CD4-positive, alpha-beta T cell treated with Interleukin-10 for 1 hour (primary cell): ENCODE measurements at places on chromosomes 5 and 9.

DNA sequence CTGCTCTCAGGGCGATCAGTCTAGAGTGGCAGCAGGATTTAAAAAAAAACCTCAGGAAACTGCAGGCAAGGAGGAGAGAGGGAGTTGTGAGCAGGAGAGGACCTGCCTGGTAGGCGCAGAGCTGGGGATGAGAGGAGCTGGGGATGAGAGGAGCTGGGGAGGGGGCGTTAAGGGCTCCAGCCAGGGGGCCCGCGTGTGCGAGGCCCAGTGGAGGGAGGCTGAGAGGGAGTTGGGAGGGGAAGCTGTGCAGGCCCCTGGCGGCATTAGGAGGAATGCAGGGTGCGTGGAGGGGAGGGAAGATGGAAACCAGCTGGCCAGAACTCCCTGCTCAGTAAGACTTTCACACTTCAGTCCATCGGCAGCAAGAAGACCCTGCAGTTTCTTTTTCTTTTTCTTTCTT lies 45.2 kb upstream of the HMCN2 start:
- no peak for DNase-seq

DNA sequence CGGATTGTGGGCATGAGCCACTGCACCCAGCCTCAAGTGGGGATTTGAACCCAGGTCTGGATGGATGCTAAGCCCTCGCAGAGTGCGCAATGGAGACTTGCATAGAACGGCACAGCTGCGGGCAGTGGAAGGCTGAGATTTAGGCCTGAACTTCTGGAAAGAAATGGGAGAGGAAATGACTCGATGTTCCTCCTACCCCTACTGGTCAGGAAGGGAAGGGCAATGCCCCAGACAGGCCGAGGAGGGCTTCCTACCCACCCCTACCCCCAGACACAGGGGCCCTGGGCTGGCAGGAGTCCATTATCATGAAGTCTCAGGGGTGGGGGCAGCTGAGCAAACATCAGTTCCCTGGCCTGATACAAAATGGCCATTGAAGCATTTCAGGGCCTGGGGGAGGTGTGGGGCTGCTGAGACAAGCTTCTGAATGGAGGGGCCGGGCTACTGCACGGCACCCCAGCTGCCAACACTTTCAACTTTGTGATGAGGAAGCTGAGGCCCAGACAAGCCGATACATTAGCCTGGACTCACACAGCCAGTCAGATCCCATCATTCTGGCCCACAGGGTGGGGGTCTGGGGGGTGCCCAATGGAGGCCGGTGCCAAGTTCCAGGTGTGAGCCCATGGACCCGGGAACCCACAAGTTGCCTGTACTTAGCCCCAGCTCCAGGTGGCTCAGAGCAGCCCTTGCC lies 13.5 kb upstream of the WDR38 start:
- no peak for DNase-seq

DNA sequence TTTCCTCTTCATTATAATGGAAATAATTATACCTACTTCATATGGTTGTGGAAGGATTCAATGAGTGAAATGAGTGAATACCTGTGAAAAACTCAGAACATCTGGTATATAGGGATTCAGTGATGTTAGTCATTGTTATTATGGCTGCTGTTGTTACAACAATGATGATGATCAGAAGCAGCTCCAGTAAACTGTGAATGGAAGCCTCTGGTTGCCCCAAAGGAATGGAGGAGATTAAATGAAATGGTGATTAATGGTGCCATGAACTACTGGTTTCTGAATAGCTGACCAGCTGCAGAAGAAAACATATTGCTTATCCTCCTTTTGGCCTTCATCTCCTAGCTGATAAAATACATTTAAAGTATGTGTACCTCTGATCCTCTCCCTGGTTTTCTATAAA lies 372.0 kb downstream of the ARHGEF28 start:
- DNase-seq, result no peak

DNA sequence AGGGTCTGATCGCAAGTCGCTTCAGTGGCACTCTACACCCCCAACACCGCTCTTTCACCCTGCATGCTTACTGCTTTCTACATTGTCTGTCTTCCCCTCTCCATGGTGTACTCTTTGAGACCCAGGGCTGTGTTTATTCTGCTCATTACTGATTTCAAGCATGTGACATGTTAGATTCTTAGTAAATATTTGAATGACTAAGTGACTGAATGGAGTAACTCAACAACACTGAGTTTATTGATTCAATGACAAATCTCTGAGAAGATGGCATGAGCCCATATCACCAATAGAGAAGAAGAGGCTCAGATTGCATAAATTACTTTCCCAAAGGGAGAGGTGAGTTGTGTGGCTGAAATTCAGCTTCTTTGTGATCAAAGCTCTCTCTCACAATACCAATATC lies 89.7 kb upstream of the OSMR start:
- DNase-seq, result no peak

- no peak for DNase-seq
Measured at GRCh38 chr5:4817767-4818166, 322.4 kb upstream of the ADAMTS16 start.

DNA sequence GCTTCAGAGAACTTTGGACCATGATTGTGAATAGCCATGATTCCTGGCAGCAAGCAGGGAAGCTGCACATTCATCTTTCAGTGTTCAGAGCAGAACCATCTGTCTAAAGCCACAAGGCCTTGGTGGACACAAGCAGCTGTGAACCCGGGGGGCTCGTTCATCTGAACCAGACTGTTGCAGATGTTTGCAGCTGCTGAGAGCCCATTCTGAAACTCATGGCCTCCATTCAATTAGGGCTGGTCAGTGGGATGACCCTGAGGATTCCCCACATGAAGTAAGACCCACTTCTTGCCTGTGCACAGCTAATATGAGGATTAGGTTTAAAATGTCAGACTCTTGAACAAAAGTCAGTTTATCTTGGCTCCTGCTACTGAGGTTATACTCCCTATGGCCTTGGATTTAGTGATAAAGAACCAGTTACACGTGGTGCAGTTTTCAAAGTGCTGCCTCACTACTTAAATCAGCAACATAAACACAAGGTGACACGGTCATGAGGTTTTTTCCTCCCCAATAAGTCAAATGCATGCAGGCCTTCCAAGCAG lies 109.8 kb upstream of the IFNK start:
- no peak for DNase-seq

- no peak for DNase-seq
Measured at GRCh38 chr9:83271665-83272071, 208.7 kb upstream of the RASEF start.

DNA sequence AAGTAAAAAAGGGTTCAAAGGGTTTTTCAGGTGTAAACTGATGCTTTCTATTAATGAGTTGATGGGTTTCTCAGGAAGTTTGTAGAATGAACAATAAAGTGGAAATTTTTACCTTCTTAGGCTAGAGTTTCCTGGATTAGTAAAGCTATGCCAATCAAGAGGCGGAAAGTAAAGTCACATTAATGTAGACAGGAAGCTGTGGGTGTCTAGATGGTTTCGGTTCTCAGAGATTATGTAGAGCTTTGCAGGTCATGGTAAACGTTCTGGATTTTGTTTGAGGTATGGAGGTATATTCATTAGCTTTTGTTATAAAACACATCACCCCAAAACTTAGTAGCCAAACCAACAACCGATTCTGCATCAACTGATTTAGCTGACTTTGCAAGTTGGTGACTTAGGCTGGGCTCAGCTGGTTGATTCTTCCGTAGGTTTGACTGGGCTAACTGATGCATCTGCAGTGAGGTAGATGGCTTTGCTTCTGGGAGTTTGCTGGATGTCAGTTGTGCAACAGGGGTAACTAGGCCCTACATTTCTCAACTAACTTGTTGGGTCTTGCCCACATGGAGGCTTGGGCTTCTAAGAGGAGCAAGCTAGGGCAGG lies 273.8 kb downstream of the MSX2 start:
- DNase-seq, result peak; percentile 5

DNA sequence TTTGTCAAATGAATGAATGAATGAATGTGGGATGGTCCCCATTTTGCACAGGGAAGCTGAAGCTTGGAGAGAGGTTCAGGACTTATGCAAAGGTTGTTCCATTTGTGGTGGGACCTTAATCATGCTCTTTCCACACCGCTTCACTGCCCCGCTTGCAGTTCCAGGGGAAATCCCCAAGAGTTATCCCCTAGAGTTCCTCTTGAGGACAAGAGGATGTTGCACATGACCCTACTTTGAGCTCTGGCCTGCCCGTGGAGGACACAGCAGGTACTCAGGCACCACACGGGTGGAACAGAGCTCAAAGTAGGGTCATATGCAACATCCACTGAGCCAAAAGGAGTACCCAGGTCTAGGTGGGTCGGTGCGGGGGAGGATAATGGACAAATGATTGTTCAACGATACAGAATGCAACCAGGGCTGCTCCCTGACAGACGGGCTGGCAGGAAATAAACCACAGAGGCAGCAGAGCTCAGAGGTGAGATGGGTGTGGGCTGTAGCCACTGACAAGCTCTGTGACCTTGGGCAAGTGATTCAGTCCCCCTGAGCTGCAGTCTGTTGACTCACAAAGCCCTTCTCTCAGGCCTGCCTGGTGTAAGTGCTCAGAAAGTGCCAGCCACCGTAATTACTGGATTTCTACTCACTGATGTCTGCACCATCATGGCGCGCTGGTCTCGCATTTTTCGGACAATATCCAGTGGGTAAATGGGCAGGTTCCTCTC lies 60.3 kb upstream of the EPB41L4B start:
- DNase-seq, result no peak

DNA sequence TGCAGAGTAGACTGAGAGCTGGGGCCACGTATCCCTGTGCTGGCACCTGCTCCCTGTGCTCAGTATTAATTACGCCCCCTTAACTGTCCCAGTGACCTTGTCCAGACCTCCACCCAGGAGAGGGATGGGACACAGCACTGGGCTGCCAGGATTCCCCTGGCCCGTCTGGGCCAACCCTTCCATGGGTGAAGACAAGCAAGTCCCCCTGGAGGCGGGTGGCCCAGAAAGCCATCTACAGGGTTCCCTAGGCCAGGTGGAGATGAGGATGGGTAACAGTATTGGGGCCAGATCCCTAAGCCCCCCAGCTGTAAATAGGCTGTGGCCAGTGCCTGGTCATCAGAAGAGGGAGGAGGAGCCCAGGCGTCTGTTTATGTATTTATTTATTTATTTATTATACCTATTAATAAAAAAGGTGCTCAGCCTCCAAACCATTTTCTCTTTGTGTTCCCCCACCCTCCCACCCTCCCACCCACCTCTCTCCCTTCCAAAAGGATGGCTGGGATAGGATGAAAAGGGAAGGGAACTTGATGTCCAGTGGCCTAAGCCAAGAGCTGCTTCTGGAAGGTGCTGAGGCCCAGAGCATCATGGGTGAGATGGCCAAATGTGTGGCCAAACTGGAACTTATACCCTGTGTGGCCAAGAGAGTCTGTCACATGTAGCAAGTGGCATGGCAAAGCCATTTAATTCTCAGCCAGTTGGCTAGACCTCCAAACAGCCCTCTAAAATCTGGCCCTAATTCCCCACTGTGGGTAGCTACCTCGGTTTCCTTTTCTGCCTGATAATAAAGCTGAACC lies 43.4 kb upstream of the TESK1 start:
- DNase-seq, result no peak

DNA sequence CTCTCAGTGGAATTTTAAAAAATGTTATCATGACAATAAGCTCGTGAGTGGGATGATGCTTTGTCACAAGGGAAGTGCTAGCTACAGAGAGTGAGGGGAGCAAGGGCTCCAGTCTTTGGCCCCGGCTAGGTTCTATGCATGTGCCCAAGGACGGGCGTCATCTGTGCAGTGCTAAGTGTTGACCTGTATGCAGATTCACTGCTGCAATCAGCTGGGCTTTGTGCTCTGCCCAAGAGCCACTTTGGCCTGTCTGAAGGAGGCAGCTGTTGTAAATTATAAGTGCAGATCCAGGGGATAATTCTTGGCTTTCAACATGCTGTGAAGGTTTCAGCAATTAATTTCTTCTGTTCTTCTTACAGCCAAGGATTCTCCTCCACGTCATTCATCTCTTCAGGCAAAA lies 268.6 kb downstream of the PSAT1 start:
- DNase-seq, result no peak

GRCh38 chr5:170238456-170239196 lies 5.8 kb downstream of the C5orf58 start:
- DNase-seq, result no peak

GRCh38 chr9:111016426-111017045 lies 21.7 kb downstream of the LPAR1 start:
- no peak for DNase-seq

GRCh38 chr9:122948313-122948712 lies 7.5 kb downstream of the RABGAP1 start:
- no peak for DNase-seq

DNA sequence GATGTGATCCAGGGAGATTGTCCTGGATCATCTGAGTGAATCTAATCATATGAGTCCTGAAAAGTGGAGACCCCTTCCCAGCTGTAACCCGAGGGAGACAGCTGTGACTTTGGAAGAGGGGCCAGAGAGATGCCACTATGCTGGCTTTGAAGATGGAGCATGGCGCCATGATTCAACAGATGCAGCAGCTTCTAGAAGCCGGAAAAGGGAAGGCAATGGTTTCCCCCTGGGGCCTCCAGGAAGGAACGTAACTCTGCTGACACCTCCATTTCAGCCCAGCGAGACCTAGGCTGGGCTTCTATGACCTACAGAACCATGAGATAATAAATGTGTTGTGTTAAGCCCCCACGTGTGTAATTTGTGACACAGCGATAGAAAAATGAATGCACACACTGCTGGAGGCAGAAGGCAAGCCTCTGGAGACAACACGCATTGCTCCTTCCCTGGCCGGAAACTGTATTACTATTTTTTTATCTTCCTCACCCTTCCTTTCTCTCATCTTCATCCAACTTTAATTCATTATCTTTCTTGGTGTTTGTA lies 16.6 kb upstream of the SARDH start:
- DNase-seq, result no peak

- no peak for DNase-seq
Measured at GRCh38 chr5:111995701-111996100, 238.7 kb upstream of the NREP start.

GRCh38 chr9:34582787-34583186 lies 6.7 kb downstream of the CNTFR start:
- DNase-seq, result no peak

GRCh38 chr5:129460936-129461710 lies 1.0 kb downstream of the ADAMTS19 start:
- no peak for DNase-seq

GRCh38 chr5:1895739-1896420 lies 13.2 kb upstream of the IRX4 start:
- no peak for DNase-seq

- no peak for DNase-seq
Measured at GRCh38 chr5:38755181-38755580, 90.6 kb upstream of the OSMR start.

GRCh38 chr9:97794666-97795065 lies 58.4 kb upstream of the FOXE1 start:
- no peak for DNase-seq

DNA sequence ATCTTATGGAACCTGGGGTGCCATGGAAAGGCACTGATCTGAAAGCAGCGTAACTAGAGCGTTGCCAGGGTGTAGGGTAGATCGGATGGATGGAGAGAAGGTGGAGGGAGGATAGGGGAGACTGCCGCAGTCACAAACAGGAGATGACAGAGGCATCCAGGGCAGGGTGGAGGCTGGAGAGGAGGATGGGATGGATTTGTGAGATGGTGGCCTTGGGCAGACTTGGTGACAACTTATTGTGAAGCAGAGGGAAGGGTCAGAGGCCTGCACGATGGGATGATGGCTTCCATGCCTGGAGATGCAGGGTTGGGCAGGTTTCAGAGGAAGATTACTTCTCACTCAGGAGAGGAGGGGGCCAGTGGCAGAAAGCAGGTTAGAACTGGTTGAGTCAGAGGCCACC lies 2.4 kb downstream of the GLIPR2 start:
- DNase-seq, result no peak

- no peak for DNase-seq
Measured at GRCh38 chr5:153308282-153308681, 182.2 kb upstream of the GRIA1 start.

- no peak for DNase-seq
Measured at GRCh38 chr9:137759649-137760321, 117.8 kb upstream of the CACNA1B start.

GRCh38 chr9:5617749-5618148 lies 11.2 kb upstream of the RIC1 start:
- DNase-seq, result no peak
